Uterus (tissue), 4 donors: ENCODE measurements at places on chromosomes 5 and 9. TPM values are rescaled to one million over a fixed set of nuclear protein-coding genes. Genes with fewer than 3 reads are reported as not detected.
A peak's percentile ranks its signal among the peaks of the same experiment; 100 is the strongest.

DNA sequence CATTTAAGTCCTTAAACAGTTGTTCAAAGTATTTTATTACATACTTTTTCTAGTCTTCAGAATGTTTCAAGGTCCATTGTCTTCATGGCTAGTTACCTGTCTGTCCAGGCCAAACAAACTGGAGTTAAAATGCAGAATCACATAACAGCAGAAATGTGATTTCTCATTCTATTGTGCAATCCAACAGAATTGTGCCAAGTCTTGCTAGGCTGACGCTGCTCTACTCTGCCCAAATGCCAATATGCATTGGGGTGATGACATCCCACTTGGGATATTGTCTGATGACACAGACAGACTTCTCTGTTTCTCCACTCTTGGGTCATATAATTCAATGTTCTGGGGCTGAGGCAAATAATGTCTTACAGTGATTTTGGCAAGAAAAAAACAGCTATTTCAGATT lies 5.2 kb upstream of the SLC22A5 start:
- DNase-seq, result no peak

GRCh38 chr5:159667286-159667685 lies 249.0 kb upstream of the ADRA1B start:
- DNase-seq, result no peak

Gene LCN10
- total RNA-seq, result 81.4 TPM

Gene GDF9
- 1.8 TPM for total RNA-seq

DNA sequence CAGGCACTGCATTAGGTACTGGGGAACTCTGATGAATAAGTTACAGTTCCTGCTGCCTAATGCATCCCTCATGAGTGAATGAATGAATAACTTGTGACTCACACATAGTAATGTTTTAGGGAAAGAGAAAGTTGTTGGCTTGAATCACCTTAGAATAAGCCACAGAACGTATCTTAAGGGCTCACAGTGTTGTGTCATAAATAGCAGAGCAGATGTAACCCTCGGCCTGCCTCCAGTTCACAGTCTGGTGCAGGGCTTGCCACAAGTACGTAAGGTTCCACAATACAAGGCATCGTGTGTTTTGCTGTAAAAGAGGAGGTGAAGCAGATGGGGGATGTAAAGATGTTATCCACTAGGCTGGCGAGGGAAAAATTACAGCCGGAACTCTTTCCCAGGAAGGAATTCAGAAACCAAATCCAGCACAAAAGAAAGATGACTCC lies 218.7 kb downstream of the TRPM3 start:
- peak; percentile 25 for DNase-seq

Gene ANAPC2
- 38.3 TPM for total RNA-seq

- DNase-seq, result no peak
Observed at GRCh38 chr9:113556877-113557593, 93.5 kb downstream of the RGS3 start.

Gene PCA3
- not detected for total RNA-seq

- no peak for DNase-seq
Observed at GRCh38 chr5:15694696-15695214, 194.8 kb downstream of the FBXL7 start.

Gene TNC
- total RNA-seq, result 79.7 TPM

- no peak for DNase-seq
Observed at GRCh38 chr9:136137321-136138265, 18.9 kb upstream of the TMEM250 start.

Gene IL5
- not detected for total RNA-seq

DNA sequence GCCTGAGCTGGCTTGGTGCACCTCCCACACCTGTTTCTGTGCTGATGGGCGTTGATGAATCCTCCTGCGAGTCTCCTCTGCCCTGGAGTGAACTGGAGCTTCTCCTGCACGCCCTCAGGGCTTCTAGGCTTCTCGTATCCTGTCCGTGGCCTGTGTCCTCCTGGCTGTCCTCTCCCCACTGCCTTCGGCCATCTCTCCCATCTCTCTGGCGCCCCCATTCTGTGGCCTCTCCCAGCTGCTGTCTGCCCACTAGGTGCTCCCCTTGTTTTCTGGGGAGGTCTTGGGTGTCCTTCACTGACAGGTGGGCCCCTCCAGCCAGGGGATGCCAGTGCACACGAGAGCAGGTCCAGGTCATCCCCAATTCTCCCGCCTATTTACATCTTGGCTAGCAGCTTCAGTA lies 28.8 kb downstream of the AHRR start:
- DNase-seq, result no peak

Gene CDX1
- total RNA-seq, result 0.41 TPM

Gene SLC22A4
- total RNA-seq, result 4.5 TPM

DNA sequence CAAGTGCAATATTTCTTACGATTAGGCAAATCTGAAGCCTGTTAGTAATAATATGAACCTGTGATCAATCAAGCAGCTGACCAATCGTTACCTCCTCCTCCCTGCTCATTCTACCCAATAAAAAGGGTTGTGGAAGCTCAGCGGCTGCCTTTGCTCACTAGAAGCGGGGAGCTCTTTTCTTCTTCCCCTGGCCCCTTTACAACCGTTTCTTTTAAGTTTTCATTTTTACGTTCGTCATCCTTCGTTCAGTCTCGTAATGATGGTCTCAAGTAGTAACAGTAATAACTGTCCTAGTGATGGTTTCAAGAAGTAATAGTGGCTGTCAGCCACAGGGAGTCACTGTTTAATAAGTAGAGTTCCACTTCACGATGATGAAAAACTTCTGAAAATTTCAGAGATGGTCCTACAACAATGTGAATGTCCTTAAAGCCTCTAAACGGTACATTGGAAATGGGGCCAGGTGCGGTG lies 6.2 kb downstream of the UGT3A2 start:
- DNase-seq, result no peak

Gene PFN3
- not detected for total RNA-seq

- no peak for DNase-seq
Observed at GRCh38 chr9:108486831-108487230, 369.0 kb downstream of the ACTL7B start.

GRCh38 chr5:157511651-157512644 lies 51.9 kb downstream of the NIPAL4 start:
- peak; percentile 98 for DNase-seq

DNA sequence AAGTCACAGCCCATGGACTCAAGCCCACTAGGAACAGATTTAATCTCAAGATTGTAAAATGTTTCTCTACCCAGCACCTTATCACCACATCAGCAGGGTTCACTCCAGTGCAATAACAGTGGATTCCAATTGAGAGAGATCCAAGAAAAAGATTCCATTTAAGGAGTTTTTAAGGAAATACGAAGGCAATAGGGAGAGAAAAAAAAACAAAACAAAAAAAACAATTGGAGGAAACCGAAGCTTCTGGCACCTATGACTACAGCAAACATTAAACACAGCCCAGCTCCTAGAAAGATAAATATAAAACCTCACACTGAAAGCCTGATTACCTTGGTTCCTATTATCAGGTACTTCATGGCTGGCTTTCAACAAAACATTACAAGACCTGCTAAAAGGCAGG lies 192.7 kb downstream of the DAB2IP start:
- no peak for DNase-seq

DNA sequence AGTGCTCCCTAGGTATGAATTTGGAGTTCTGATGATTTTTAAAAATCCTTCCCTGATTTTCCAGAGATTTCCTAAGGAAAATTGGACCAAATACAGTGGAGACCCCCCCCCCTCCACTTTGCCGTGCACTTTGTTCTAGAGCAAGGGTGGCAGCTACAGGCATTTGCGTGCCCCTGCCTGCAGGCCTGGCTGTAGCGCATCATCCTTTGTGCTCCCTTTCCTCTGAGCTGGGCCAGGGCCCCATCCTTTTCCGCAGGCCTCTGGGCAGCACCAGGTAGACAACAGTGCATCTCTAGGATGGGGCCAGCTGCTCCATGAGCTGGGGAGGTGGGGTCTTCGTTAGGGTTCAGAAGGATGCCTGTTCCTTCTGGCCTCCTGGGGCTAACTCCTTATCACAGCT lies 39.6 kb downstream of the TRIO start:
- DNase-seq, result no peak

Gene CCDC192
- 1.3 TPM for total RNA-seq

DNA sequence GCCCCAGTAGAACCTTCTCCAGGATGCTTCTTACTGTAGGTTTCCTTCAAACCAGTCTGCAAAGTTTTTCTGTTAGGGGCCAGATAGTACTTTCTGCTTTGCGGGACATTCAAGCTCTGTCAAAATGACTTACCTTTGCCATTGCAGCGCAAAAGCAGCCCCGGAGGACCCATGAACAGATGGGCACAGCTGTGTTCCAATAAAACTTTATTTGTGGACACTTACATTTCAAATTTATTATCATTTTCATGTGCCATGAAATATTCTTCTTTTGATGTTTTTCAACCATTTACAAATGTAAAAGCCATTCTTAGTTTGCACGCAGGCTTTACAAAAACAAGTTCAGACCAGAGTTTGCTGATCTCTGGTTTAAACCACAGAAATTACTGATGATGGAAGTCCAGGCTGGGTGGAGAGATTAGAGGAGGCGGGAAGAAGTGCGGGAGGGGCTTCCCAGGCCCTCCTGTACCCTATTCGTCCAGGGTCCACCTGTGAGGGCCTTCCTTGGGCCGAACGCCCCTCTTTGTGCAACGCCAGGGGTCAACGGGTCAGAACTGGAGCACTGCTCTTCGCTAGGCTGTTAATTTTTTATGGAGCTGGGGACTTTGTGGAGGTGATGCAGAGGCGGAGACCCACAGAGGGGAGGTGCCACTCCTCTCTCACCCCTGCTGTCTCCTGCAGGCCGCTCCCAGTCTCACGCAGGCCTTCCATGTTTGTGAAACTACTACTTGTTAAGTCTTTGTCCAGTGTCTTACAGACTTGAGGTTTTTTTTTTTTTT lies 7.6 kb upstream of the ASS1 start:
- DNase-seq, result no peak

DNA sequence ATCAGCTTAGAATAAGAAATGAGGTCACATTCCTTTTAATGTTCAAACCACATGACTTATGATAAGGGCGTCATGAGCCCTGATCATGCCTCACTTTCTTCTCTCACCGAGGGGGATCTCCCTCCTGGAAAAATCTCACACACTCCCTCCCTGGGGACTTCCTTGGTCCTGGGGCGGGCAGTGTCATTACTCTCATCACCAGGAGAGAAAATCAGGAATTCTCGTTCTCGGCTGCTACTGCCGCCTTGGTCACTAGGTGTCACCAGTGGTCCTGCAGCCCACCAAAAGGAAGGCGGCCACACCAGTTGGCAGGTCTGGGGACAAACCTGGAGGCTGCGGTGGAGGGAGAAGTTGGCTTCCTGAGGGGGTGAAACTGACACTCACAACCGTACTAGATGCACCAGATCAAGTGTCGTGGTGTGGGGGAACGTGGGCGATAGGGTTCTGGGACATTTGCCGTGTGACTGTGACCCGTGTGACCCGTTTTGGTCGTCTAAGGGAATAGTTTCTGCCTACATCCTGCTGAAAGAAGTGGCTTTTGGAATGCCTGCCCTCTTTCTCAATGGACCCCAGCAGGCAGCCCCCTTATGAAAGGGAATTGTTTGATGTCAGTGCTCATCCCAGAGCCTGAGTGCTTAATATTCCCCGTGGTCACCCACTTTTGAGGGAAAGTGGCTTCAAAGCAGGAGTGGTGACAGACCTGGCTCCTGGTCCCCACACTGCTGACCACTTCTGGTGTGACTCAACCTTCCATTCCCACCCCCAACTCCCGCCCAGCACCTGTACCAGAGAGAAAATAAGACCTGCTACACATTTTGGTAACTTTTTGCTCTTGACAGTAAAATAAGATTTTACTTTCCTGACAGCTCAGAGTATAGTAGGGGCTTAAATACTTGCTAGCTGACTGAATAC lies 63.2 kb downstream of the ACER2 start:
- peak; percentile 71 for DNase-seq

Gene OR1K1
- not detected for total RNA-seq

GRCh38 chr5:111211341-111211740 lies 12.8 kb upstream of the CAMK4 start:
- DNase-seq, result no peak

DNA sequence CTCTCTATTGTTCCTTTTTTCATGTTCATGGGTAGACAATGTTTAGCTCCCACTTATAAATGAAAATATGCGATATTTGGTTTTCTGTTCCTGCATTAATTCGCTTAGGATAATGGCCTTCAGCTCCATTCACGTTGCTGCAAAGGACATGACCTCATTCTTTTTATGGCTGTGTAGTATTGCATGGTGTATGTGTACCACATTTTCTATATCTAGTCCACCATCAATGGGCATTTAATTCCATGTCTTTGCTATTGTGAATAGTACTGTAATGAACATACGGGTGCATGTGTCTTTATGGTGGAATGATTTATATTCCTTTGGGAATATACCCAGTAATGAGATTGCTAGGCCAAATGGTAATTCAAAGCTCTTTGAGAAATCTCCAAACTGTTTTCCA lies 392.0 kb downstream of the EFNA5 start:
- no peak for DNase-seq

DNA sequence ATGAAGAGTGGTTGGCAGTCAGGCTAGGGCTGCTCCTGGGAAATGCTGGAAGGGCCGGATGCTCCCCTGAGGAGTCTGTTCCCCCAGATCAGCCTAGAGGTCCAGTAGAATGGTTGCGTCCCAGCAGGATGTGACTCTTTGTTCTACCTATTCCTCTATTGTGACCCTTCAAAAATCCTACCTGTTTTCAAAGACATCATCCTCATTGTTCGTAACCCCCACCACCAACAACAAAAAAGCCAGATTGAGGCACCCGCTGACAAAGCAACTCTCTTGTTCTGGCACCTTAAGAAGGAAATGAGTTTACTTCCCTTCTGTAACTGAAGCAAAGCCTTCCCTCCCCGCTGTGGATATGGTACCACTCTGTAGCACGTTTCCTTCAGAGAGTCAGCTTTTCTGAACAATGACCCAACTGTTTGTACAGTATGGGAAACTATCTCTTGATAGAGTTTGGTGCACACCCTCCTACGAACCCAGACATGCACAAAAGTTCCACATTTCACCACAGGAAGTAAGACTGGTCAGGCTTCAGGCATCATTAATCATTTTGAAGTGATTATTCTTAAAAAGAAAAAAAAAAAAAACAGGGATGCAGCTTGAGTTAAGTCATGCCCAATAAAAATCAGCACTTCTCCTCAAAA lies 207.2 kb downstream of the ENC1 start:
- DNase-seq, result no peak

Gene PCDHGA1
- 3.3 TPM for total RNA-seq
